ENCODE measurements at places on chromosomes 11 and 22.

GRCh38 chr11:17004486-17005148, 9.6 kb downstream of the PLEKHA7 start:
- DNase-seq: no peak

- DNase-seq: peak; percentile 9
These were observed 1.7 kb downstream of the YAP1 start for GRCh38 chr11:102111787-102112508.

DNA sequence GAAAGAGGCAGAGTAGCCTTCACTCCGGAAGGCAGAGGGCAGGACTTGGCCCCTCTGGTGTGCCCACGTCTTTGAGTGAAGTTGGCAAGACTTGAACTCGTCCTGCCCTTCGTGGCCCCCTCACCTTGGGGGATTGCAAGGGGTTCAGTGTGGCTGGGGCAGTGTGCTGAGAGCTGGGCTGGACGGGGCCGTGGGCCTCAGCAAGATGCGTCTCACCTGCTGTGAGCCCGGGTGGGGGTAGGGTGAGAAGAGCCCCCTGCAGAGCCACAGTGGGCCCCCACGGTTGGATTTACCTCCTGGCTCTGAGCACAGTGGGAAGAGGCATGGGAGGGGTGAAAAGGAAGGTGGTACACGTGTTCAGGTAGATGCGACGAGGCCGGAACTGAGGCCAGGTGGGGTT, 81.4 kb upstream of the ATXN10 start:
- no peak for DNase-seq

GRCh38 chr11:130181295-130182272, 22.0 kb downstream of the ST14 start:
- DNase-seq: no peak

GRCh38 chr11:13114566-13115379, 105.7 kb downstream of the RASSF10 start:
- DNase-seq: no peak

DNA sequence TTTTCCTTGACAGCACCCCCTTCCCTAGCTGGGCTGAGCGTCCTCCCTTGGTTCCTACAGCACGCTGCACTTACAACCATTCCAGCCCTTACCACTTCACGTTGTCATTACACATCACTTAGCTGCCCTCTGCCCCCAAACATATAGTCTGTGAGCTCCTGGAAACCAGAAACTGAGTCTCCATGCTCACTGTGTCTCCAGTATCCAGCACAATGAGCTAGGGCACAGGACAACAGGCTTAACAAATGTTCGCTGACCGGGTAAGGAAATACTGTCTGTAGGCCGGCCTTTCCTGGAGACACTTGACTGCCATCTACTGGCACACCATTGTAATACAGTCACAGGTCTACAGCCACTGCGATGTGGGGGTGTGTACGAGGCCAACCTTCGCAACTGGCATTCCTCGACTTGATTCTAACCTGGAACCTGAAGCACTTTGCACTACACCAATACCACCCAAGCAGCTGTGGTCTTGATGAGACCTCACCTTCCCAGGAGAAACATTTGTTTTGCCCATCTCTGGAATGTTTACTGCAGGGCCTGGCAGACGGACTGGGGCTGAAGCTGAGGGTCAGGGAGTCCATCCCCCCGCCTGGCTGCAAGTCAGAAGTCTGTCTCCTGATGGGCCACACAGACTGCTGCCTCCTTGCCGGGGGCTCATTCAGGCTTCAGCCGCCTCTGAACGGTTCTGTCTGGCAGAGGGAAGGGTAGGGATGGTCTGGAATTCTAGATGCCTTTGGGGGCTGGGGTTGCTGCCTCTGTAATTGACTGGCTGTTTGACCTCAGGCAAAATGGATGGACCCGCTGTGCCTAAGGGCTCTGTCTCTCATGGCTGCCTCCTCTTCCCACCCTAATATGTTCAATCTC, 72.0 kb downstream of the SYN3 start:
- DNase-seq: peak; percentile 51

GRCh38 chr22:33875316-33875715, 45.0 kb downstream of the LARGE1 start:
- no peak for DNase-seq

GRCh38 chr11:69663326-69663725, 11.8 kb downstream of the LTO1 start:
- DNase-seq: no peak

GRCh38 chr22:29450222-29450621, 11.8 kb downstream of the RFPL1 start:
- DNase-seq: no peak

GRCh38 chr11:108647387-108647700, 17.5 kb upstream of the DDX10 start:
- DNase-seq: no peak

DNA sequence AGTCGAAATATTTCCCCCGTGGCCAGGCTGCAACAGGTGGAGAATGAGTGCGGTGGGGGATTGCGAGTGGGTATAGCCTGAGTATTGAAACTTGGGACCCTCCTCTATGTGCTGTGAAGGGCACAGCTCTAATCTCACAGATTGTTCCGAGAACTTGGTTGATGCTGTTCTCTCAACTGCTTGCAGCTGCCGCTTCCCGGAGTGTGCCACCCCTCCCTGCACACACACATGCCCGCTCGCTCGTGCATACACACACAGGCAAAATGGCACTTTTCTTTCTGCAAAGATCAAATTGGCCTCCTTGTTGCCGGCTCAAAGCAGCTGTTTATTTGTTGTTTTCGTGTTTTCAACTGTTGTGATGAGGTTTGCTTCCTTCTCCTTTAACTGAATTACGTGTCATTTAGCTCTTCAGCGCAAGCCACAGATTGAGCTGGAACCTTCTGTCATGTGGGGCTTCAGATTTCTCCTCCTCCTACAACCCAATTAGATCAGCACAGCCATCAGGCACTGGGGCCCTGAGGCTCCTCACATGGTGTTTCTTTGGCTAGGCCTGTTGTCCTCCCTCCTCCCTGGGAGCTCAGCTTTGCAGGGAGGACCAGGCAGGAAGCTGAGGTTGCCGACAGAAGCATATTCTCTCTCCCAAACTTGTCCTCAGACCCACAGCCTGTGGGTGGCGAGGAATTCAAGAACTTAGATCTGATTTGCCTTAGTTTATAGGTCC, 13.9 kb upstream of the B3GAT1 start:
- DNase-seq: no peak

GRCh38 chr11:126163074-126163700, 48.3 kb downstream of the RPUSD4 start:
- no peak for DNase-seq

DNA sequence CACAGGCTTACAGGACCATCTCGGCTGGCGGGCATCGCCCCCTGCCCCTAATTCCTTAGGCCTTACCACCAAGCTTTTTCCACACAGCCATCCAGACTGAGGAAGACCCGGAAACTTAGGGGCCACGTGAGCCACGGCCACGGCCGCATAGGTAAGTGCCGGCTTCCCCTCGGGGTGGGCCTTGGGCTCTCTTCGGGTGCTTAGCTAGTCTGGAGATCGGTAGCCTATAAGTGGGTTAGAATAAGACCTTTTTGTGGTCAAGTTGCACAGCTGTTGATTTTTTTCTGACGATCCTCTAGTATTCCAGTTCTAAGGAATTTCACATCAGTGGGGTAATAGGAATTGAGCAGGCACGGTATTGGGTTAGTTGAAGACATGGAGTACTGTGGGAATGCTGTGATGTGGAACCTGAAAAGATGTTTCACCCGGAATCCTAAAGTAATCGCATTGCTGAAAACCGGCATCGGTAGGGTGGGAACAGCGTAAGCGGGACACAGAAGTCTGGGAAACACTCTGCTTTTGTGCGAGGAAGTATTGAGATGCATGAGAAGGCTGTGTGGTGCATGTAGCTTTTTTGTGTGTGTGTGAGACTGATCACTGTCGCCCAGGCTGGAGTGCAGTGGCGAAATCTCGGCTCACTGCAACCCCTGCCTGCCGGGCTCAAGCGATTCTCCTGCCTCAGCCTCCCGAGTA, 669 bp downstream of the RPL27A start:
- DNase-seq: peak; percentile 52

GRCh38 chr11:78851878-78852586, 277.4 kb upstream of the NARS2 start:
- no peak for DNase-seq

DNA sequence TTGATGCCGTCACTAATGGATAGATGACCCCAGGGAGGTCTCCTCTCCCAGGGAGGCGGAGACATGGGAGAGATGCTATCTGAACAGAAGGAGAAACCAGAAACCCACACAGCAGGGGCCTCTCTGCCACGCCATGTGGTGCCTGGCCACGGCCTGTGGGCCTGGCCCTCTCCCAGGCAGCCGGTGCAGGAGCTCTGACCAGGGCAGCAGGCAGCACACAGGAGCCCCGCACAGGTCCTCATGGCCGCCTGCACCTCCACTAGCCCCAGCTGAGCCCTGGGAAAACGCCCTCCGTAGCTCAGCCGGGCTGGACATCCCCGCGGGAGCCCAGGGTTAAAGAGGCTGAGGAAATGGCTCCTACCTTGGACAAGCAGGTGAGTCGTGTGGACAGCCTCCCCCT, 19.8 kb downstream of the IGSF9B start:
- DNase-seq: no peak

GRCh38 chr11:58292017-58292416, 24.0 kb upstream of the OR10W1 start:
- no peak for DNase-seq

DNA sequence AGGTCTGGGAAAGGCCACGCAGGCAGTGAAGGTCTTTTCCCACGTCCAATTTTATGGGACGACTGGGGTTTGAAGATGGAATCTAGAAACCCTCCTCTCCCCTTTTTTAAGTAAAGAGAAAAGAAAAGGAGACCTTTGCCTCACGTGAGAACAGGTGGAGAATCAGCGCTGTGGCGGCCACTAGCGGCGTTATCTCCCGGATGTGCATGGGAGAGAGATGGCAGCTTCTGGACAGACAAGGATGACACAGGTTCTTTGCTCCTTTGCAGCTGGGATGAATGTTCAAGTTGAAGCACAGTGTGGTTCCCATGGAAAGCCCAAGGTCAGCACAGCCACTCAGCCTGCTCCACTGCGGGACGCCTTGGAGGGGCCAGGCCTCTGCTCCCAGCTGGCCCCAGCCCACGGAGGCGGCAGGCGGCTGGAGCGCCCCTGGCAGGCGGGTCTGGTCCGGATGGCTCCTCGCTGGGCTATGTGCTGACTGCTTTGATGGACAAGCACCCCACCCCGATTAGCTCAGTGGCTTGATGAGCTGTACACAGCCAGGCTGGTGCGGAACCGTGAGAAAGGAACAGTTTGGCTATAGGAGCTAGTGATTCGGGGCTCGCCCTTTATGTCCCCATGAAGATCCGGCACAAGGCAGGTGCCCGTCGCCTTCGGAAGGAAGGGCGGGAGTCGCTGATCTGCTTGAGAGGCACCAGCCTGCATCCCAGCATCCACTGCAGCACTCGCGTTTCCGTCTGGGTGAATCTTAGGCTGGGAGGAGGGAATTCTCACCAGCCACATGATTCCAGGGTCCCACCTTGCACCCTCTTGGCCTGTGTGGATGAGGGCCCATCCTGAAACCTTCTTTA, 14.5 kb upstream of the BID start:
- DNase-seq: no peak

- DNase-seq: no peak
These were observed 7.7 kb downstream of the LIPT2 start for GRCh38 chr11:74485868-74486267.

- no peak for DNase-seq
These were observed 4.6 kb downstream of the PLA2G6 start for GRCh38 chr22:38177044-38177443.

GRCh38 chr22:22156716-22157347, 87.8 kb upstream of the VPREB1 start:
- peak; percentile 61 for DNase-seq

GRCh38 chr22:36465232-36466021, 16.0 kb downstream of the TXN2 start:
- DNase-seq: no peak

- DNase-seq: no peak
These were observed 40.9 kb downstream of the CSRP3 start for GRCh38 chr11:19160847-19161246.

- peak; percentile 80 for DNase-seq
These were observed 49.0 kb upstream of the BIRC3 start for GRCh38 chr11:102268083-102268984.
